ENCODE measurements at places on chromosomes 12 and 14. TPM values are rescaled to one million over a fixed set of nuclear protein-coding genes. Genes with fewer than 3 reads are reported as not detected.

Gene AQP6
- total RNA-seq: 0.17 TPM

Gene FBLN5
- 33.4 TPM for total RNA-seq

Gene TDRD9
- total RNA-seq: 0.50 TPM

Gene EIF2S3B
- total RNA-seq: 1.8 TPM

Gene HECTD1
- 534 TPM for total RNA-seq

Gene CCDC175
- not detected for total RNA-seq

Gene AGAP2
- total RNA-seq: under 0.01 TPM

Gene KRR1
- 36.5 TPM for total RNA-seq

Gene BLOC1S1
- total RNA-seq: 90.9 TPM

Gene TC2N
- 0.26 TPM for total RNA-seq

Gene IL31
- total RNA-seq: not detected

Gene CEP170B
- total RNA-seq: 10.3 TPM

Gene PLEKHG7
- total RNA-seq: not detected

Data from fibroblast of lung (primary cell).